ENCODE measurements at places on chromosomes 2 and 18. TPM values are rescaled to one million over a fixed set of nuclear protein-coding genes. Genes with fewer than 3 reads are reported as not detected.

GRB14 gene
- total RNA-seq, result 0.63 TPM

FAM237A gene
- not detected for total RNA-seq

WDSUB1 gene
- 3.5 TPM for total RNA-seq

DNA sequence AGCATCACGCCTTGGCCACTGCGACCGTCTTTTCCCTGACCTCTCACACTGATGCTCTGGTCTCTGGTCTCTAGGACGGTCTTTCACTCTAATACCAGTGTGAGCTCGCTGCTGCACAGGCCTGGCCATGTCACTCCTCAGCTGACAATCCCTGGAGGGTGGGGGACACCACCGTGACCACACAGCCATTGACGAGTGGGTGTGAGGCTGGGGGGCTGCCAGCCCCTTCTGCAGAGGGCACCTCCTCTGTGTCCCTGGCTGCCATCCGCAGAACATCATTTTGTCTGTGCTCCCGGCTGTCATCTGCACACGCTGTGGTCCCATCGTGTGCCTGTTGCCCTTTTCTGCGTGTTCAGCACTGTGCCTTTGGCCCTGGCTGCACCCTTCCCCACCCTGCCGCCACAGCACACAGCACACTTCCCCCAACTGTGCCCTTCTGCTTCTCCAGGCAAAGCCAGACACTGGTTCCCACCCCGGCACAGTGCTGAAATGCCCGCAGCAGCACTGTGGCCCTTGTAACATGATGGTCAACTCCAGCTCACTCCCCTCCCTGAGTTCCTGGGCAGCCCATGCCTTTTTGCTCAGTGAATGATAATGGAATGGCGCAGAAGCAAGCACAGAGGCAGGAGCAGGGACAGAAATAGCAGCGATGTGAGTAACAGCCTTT, 30.4 kb upstream of the INHBB start:
- no peak for DNase-seq
- H3K4me1 ChIP-seq, result peaks cover 4% of the 10 kb centered on the region
- H3K4me3 ChIP-seq, result no peak overlapping the region
- no peaks in the 10 kb centered on the region for H3K36me3 ChIP-seq
- no peak overlapping the region for H3K27ac ChIP-seq

GRCh38 chr2:97950329-97951154, 45.2 kb downstream of the TMEM131 start:
- DNase-seq, result peak; percentile 82
- H3K36me3 ChIP-seq, result no peaks in the 10 kb centered on the region
- H3K27me3 ChIP-seq, result no peaks in the 10 kb centered on the region
- H3K27ac ChIP-seq, result peak overlapping the region; percentile 34

- H3K27me3 ChIP-seq, result no peaks in the 10 kb centered on the region
- H3K4me3 ChIP-seq, result no peak overlapping the region
- H3K36me3 ChIP-seq, result no peaks in the 10 kb centered on the region
- H3K27ac ChIP-seq, result no peak overlapping the region
- peaks cover 11% of the 10 kb centered on the region for H3K4me1 ChIP-seq
Measured at GRCh38 chr2:67977464-67977863, 85.3 kb downstream of the C1D start.

- H3K27ac ChIP-seq, result peak overlapping the region; percentile 35
- peak; percentile 45 for DNase-seq
- H3K4me3 ChIP-seq, result no peak overlapping the region
- H3K36me3 ChIP-seq, result no peaks in the 10 kb centered on the region
- H3K4me1 ChIP-seq, result peaks cover 21% of the 10 kb centered on the region
- no peaks in the 10 kb centered on the region for H3K27me3 ChIP-seq
Measured at GRCh38 chr2:160376576-160376975, 117.0 kb downstream of the RBMS1 start.

DNA sequence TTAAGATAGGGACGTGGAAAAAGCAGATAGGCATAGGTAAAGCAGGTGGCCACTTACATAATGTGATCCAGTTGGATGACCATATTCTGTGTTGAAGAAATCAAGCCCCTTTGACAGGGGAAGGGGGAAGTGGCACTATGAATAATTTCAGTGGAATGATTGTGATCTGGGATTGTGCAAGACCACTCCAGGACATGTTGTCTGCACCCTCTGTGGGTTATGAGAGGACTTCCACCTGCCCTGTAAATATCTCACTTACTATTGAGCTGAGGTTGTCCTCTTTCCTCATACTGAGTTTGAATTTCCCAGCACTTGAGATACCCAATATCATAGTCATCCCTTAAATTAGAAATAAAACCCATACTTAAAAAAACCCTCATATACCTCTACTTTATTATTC, 220.7 kb downstream of the IRS1 start:
- H3K27me3 ChIP-seq, result no peaks in the 10 kb centered on the region
- H3K4me3 ChIP-seq, result no peak overlapping the region
- DNase-seq, result peak; percentile 66
- H3K27ac ChIP-seq, result peak overlapping the region; percentile 37
- no peaks in the 10 kb centered on the region for H3K36me3 ChIP-seq

Data from PC-3 (cell line).